Progenitor cell of endocrine pancreas (in vitro differentiated cells): ENCODE measurements at places on chromosomes 2 and 18.

GRCh38 chr2:171855401-171855800 is 38.6 kb downstream of the SLC25A12 start:
- DNase-seq = no peak

DNA sequence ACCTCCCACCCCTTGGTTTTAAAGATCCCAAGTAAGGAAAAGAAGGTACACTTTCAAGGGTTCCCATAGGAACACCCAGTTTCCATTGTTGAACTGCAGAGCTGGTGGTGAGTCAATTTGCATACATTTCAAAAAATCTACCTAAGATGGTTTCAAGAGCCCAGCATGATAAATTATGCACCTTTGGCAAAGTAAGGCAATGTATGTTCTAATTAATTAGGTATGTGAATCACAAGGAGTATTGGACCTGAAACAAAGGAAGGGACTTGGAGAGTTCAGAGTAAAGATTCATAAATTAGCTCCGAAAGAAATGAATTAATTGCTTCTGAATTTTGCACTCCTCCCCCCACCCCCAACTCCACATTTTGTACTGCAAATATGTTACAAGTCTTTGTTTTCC is 459.7 kb downstream of the LRATD1 start:
- no peak for DNase-seq

DNA sequence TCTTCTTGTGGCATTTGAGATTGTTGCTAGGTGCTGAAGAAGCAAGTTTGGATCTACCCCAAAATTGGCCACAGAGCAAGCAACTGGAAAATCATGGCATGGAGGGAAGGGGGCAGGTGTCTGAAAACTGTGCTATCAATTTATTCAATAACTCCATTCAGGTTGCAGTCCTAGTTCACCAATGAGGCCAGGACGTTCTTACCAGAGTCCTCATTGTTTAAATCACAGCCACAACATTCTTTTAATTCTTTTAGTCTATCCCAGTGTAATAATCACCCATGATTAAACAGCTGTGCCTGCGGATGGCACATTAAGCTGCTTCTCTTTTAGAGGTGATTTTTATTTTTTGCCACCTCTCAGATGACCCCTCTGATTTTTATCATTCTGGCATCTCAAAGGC is 103.5 kb downstream of the ANKRD44 start:
- DNase-seq = no peak

GRCh38 chr2:84077496-84077895 is 381.6 kb downstream of the SUCLG1 start:
- no peak for DNase-seq

- DNase-seq = peak; percentile 22
Measured at GRCh38 chr2:223860809-223861738, 23.7 kb upstream of the AP1S3 start.
